Activated CD8-positive, alpha-beta memory T cell treated with anti-CD3 and anti-CD28 coated beads, Interleukin-2, amount 50 U/mL, for 4 hours (primary cell): ENCODE measurements at places on chromosomes 1 and 21.

GRCh38 chr1:73516451-73516850, 681.5 kb downstream of the LRRIQ3 start:
- no peak for DNase-seq

DNA sequence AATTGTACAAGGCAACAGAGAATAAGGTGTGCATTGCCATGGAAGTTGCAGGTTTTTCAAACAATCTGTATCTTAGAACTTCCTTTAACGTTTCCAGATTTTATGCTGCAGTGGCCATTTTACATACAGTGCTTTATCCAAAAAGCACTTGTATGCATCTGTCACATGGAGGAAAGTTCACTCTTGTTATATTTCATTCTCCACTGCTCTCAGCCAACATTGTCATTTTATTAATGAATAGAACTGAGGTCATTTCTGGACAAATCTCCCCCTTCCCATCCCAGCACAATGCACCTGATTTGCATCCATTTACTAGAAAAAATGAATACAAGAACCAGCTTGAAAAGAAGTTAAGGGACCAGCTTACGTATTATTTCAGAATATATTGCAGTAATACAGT, 342.0 kb downstream of the USP25 start:
- DNase-seq, result no peak

- DNase-seq, result no peak
Measured at GRCh38 chr1:100606438-100606837, 68.5 kb downstream of the GPR88 start.

DNA sequence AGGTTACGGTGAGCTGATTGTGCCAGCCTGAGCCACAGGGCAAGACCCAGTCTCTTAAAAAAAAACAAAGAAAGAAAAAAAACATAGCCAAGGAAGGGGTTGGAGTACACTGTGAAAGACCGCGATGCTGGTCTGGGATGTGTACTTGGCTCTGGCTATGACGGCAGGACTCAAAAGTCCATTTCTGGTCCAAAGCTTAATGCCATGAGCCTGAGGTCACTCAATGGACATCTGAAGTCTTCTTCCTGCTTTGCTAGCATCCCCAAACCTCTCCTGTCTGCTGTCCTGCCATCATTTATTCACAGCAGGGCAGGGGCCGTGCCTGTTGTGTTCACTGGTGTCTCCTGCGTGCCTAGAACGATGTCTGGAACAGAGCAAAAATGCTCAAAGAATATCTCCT, 1.5 kb upstream of the ARHGEF10L start:
- no peak for DNase-seq

DNA sequence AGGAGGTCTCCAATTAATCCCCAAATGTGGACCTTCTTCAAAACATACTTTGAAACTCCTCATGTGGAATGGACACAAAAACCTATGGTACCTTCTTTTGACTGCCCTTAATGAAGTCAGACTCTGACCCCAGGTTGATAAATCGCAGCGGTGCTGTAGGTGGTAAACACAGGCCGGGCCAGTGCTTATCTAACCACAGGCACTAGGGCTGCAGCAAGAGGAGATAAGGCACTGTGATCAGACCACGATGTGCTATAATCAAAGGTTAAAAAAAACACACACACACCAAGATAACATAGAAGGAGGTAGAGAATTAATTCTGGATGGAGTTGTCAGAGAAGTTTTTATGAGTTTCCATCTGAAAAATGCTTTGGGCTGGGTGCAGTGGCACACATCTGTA, 52.3 kb upstream of the SIPA1L2 start:
- DNase-seq, result no peak

GRCh38 chr1:159827102-159827490, 423 bp downstream of the SLAMF8 start:
- no peak for DNase-seq

- no peak for DNase-seq
Measured at GRCh38 chr21:15521644-15522001, 208.2 kb upstream of the USP25 start.

DNA sequence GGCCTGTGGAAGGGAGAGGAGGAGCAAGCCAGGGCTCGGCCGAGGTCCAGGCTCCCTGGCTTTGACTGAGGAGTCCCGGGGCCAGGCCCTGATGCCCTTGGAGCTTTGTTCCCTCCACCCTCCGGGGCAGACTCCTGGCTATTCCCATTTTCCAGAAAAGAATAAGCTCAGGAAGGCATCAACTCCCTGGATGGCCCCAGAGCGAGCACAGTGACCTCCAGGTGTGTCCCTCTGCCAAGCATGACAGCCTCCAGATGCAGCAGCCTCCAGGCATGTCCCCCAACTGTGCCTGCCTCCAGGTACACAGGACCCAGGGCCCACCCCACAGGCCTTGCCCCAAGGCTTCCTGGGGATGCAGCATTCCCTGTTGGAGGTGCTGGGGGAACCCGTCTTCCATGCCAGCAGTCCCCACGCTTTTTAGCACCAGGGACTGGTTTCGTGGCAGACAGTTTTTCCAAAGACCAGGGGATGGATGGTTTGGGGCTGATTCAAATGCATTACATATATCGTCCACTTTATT, 15.7 kb upstream of the ARHGEF16 start:
- DNase-seq, result no peak

DNA sequence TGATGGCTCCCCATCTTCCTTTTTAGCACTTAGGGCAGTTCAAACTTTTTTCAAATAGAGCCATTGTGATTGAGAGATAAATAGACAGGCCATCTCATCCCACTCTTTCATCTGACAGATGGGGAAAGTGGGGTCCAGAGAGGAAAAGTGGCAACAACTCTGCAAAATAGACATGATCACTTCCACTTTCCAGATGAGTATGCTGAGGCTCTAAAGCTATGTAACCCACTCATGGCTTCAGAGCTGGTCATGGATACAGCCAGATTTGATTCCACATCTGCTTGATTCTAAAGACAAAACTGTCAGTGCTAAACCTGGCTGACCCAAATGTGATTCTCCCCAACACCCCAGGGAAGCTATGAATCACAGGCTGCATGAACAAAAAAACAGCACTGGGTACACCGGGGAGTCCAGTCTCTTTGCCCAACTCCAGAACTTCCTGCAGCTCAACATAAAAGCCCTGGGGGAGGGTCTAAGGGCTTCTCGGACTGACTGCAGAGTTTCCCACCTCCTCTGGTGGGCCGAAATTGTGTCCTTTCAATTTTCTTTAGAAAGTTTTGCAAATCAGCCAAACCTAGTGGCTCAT, 59.3 kb downstream of the PLPP3 start:
- no peak for DNase-seq

DNA sequence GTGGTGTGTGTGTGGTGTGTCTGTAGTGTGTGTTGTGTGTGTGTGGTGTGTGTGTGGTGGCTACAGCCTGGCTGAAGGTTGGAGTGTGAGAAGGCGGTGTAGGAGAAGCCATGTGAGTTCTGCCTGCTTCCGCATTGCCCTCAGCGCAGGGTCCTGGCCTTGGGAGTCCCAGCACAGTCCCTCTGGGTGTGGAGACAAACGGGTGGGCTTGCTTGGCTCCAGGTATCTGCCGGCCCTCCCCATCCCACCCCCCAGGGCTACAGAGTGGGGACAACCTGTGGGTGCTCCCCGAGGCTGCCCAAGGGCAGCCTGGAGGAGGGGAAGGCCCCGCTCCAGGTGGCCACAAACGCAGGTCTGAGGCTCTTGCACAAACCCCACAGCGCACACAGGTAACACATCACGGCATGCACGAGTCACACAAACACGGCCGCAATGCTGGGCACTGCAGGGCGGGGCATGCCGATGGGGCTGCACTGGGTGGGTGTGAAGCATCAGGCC, 31.7 kb upstream of the ADARB1 start:
- no peak for DNase-seq

- no peak for DNase-seq
Measured at GRCh38 chr1:233607252-233608119, 6.4 kb upstream of the KCNK1 start.
